ENCODE measurements at places on chromosomes 12 and 14.

DNA sequence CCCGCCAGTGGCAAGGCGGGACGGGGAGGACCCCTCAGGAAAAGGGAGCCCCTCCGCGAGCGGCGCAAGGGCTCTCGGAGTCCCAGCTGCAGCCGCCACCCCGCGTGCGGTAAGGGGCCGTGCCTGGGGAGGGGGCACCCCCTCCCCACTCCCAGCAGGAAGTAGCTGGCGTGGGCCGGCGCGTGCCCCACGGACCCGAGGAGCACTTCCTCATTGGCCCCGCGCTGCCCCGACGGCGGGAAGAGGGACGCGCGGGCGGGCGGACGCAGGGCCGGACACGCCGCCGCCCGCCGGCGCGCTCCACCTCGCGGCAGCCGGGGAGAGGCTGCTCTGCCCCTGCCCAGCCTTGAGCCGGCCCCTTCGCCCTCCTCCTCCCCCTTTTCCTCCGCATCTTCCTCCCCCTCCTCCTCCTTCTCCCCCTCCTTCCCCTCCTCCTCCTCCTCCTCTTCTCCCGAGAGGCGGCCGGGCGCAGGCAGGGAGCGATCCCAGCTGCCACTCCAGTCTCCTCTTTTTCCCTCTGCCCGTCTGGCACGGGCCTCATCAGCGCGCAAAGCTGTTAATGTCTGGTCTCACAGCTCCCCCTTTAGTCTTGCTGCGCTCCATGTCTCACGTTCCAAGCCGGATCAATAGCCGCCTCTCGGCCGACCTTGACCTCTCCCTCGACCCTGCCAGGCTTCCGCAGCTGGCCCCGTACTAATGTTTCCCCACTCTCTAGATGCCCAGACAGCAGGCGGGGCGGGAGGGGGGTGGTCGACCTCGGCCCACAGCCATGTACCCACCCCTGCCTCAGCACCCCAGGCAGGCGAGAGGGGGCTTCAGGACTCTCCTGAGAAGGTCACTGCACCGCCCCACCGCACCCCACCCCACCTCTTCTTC, 2.6 kb upstream of the BCL11B start:
- no peak for DNase-seq

- DNase-seq = no peak
Observed at GRCh38 chr14:99093532-99094517, 178.2 kb downstream of the BCL11B start.

GRCh38 chr12:81360916-81361315, 283.0 kb downstream of the ACSS3 start:
- DNase-seq = no peak

- DNase-seq = no peak
Observed at GRCh38 chr12:91523831-91524230, 341.2 kb upstream of the DCN start.

DNA sequence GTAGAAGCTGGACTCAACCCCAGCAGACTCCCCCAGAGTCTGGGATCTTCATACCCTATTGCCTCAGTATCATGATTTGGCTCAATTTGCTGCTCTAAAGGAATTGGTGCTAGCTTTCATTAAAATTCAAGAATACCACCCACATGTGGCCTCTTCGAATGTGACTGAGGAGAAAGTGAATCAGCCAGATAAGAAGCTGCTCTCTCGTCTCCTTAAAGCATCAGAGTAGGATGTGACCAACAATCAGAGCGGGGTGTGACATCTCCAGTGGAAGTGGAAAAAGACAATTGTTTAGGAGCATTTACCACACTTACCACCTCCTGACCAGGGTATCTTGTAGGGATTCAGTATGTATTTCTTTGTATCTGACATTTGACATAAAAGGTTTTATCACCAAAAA, 278.2 kb upstream of the DIO2 start:
- DNase-seq = no peak

DNA sequence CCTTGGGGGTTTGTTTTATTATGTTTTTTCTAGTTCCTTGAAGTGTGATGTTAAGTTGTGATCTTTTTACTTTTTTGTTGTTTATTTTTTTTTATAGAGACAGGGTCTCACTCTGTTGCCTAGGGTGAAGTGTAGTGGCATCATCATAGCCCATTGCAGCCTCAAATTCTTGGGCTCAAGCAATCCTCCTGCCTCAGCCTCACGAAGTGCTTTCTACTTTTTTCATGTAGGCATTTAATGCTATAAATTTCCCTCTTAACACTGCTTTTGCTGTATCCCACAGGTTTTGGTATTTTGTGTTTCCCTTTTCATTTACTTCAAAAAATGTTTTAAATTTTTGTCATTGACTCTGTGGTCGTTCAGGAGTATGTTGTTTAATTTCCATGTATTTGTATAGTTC, 26.6 kb upstream of the PRPF39 start:
- DNase-seq = no peak

- DNase-seq = no peak
Observed at GRCh38 chr12:95626854-95627253, 75.6 kb upstream of the USP44 start.

DNA sequence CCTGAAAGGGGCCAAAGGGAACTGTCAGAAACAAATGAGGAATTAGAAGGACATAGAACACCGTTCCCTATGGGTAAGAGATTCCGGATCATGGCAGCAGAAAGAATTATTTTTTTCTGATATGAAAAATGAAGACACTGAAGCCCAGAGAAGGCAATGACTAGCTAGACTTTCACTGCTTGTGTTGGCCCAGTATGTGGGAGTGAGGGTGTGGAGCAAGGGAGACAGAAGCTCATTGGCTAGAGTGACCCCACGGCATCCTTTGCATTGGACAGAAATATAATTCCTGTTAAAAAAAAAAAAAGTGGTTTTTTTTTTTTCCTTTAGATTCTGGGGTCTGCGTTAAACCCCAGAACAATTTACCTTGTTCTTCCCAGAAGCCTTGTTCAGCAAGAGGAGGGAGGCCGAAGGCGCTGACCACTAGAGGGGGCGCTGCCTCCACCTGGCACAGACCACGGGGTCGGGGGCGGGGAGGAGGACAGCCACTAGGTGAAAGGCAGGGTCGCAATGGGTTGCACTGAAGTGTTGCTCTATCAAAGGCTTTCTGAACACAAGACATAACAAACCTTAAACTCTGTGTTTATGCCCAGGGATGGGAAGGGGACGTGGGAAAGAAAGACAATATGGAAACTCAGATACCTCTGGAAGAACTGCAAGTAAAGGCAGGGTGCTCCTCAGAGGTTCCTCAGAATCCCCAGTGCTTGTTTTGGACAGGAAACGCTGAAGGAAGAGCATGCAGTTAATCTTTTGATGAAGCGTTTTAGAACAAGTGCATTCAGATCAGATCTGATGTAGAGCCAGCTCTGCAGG, 156.8 kb downstream of the KCNA5 start:
- DNase-seq = no peak

DNA sequence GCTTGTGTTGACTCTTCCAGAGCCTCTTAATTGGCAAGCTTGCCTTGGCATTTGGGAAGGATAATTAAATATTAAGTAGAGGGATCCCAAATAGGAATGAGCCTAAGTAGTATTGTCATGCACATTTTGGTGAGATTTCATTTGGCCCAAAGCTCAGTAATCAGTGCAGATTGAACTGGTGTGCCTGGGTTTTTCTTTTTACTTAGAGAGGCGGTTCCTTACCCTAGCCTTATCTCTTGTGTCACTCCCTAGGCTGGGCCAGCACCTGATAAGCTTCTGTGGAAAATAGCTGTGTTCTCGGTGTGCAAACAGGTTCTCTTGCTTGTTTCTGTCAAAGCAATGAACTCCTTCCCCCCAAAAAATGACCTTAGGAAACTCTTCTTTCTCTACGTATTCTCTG, 9.3 kb upstream of the B4GALNT3 start:
- no peak for DNase-seq

- no peak for DNase-seq
Observed at GRCh38 chr12:4288296-4289131, 15.0 kb downstream of the CCND2 start.

DNA sequence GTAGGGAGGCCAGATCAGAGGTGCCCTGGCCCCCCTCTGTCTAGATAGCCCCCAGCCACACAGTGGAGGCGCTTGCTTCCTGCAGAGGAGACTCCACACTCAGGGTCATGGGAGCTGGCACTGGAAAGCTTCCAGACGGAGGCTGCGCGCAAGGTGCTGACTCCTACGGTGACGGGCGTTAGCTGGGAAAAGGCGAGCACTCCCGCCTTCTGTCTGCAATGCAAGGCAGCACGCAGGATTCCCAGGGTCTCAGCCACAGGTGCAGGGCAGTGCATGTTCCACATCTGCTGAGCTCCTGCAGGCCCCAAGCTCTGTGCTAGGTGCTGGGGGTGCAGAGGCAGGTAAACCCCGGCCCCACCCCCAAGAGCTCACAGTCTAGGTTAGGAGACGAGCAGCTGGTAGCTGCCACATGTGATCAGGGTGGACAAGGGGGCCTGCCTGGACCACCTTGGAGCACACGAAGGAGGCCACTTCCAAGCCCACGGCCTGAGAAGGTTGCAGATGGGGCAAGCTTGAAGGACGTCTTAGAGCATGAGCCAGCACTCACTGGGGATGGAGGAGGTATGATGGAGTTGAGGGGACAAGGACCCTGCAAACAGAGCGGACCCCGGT, 310.9 kb upstream of the DIO3 start:
- no peak for DNase-seq

DNA sequence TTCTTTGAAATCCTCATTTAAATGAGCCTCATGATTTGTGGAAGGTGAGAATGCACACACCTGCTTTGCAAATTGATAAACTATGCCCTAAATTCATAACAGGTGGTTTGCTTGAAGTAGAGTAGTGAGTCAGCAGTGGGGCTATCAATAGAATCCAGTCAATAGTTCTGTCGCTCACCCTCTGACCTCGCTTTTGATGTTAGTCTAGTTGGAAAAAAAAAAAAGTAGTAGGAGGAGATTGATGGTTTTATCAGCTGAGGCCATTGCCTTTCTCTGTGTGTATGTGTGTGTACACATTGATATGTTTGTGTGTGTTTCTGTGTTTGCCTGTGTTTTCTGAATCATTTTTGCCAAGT, 267.3 kb downstream of the SNAPC1 start:
- no peak for DNase-seq

- DNase-seq = peak; percentile 31
Observed at GRCh38 chr12:30286345-30286926, 409.2 kb downstream of the IPO8 start.

- no peak for DNase-seq
Observed at GRCh38 chr14:65231286-65231980, 129.1 kb upstream of the MAX start.

DNA sequence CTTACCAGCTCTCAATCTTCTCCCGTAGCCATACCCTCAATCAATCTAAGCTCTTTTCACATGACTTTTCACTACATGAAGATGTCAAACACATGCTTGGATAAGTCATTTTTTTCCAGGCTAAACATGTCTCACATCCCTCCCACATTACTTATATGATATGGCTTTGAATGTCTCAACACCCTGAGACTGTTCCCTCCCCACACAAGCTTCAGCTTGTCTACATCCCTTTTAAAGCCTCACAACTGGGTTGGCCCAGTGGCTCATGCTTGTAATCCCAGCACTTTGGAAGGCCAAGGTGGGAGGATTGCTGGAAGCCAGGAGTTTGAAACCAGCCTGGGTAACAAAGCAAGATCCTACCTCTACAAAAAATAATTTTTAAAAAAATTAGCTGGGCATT, 18.5 kb downstream of the ANAPC5 start:
- DNase-seq = no peak

DNA sequence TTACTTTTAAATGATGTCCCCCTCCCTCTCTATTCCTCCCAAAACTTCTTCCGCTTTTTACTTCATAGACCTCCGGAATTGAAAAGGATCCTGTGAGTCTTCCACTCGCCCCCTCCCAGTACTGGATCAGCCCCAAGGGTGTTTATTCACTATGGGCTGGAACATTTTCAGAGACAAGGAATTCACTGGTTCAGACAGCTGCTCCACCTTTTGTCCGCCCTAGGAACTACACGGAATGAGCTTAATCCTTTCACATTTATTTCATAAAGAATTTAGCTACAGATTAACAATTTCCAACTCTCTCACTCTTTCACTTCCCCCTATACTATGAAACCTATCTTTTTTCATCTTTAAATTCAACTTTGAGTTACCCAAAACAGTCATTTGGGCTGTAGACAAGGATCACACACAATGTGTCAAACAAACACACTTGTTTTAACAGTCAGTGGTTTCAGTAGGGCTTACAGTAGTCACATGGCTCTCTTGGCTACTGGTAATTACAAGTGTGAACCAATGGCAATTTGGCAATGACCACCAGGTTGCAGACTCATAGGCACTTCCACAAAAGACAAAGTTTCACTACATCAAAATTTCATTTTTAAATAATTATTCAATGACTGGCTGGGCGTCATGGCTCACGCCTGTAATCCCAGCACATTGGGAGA, 20.6 kb downstream of the CNIH1 start:
- peak; percentile 29 for DNase-seq

DNA sequence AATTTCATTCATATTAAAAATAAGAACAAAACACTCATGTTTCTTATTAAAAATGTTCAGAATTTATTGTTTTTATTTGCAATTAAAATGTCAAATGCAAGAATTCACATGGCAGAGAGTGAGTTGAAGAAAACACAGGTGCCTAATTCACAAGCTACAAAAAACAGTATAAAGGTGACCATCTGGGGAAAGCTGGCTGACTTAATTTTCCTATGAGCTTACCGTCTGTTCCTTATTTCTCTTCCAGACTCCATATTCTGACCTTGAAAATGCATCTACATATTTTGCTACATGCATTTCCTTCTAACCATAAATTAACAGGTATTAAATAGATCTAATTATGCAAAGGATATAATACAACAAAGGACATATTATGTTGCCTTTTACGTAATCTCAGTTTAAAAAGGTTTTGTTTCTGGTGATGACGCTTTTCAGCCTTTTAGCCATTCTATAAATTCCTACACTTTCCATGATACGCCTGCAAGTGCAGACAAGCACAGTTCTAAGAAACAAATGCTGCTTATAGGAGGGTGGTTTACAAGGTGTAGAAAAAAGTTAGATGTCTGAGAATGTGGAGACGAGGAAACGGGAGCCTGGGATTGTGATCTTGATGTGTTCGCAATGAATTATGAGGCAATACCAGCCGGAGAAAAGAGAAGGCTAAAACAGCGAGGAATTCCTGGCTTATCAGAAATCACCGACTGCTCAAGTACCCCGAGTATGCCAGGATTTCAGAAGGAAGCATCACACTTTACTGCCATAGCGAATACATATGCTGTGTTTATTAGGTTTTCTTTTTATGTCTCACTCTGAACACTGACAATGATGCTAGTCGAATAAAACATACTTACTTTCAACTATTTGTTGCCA, 24.6 kb downstream of the LIN7A start:
- no peak for DNase-seq

DNA sequence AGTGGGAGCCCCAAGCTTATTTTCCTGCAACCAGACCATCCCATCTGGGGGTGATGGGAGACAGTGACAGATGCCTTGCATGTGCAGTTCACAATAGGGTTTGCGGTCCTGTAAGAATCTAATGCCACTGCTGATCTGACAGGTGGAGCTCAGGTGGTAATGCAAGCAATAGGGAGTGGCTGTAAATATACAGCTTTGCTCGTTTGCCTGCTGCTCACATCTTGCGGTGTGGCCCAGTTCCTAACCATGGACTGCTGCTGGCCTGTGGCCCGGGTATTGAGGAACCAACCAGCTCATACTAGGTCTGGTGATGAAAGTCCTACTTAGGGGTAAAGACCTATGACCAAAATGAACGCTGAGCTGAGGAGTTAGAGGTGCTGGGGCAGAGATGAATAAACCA, 36.1 kb upstream of the CCDC88C start:
- no peak for DNase-seq
